Stimulated activated CD4-positive, alpha-beta T cell treated with anti-CD3 and anti-CD28 coated beads, TNF-alpha, amount 100 ng/mL, for 1 hour (primary cell): ENCODE measurements at places on chromosomes 6 and 20.

GRCh38 chr6:116400328-116400727 is 29.6 kb downstream of the DSE start:
- DNase-seq, result no peak

DNA sequence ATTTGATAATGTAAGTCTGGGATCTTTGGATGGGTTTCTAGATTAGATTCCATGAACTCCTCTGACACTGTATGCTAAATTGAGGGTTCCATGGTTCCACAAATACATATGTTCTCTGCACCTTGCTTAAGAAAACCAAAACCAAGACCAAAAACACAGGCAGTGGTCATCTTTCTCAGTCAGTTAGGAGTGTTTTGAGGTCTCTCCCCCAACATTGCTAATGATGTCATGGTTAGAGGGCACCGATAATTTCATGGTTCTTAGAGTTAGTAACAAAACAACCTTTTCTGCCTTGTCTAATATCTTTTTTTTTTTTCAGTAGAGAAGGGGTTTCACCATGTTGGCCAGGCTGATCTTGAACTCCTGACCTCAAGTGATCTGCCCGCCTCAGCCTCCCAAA is 44.5 kb downstream of the ARID1B start:
- no peak for DNase-seq

DNA sequence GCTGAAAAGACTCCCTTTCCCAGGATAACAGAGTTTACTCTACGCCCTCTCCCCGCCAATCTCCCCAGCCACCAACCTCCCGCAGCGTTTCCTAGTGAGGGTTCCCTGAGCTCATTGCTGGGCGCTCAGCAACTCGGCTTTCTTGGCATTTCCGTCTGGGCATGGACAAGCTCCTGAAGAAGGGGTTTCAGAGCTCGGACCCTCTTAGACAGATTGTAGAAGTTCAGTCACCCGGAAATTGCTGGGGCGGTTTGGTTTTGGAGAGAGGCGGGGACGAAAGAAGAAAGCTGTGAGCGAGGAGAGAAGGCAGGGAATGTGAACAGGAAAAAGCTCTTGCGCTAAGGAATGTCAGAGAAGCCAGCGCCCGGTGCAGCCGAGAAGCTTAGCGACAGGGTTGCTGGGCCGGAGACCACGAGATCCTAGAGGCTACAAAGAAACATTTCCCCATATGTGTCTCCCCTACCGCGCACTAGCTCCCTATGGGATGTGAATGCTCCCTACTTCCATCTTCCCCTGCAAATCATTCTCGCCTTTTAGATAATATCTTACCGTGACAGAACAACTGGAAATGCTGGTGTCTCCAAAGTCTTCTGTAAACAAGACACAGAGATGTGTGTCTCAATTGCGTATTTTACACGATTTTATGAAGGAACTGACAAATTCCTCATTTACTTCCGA is 15.8 kb downstream of the POM121L2 start:
- DNase-seq, result no peak

DNA sequence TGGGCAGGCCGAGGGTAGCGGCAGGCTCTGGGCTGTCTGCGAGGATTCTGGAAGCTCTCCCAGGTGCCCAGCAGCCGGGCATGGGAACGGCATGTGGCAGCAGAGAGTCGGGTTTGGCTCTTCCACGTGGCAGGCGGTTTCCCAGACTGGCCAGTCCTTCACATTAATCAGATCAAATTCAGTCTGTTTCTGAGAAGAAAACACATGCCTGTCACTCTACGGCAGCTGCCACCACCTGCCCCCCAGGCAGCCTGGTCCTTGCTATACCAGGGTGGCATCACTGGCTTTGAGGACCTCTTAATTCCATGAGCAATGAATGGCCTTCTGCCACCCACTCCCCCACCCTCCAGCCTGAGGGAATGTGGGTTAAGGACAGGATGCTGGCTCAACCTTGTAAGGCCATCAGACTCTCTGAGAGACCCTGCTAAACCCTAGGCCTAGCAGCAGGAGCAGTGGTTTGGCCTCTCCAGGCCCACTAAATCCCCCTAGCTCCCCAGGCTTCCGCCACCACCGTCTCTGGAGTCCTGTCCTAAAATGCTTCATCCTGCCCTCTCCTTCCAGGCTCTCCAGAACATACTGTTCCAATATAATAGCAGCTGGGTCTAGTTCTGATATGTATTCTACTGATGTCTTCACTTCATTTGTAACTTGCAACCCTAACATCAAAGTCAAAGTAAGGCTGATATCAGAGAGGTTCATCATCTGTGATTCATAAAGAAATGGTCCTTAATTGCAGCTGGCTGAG is 47.8 kb downstream of the PLCG1 start:
- no peak for DNase-seq

GRCh38 chr6:119314885-119315272 is 34.7 kb downstream of the MAN1A1 start:
- no peak for DNase-seq

DNA sequence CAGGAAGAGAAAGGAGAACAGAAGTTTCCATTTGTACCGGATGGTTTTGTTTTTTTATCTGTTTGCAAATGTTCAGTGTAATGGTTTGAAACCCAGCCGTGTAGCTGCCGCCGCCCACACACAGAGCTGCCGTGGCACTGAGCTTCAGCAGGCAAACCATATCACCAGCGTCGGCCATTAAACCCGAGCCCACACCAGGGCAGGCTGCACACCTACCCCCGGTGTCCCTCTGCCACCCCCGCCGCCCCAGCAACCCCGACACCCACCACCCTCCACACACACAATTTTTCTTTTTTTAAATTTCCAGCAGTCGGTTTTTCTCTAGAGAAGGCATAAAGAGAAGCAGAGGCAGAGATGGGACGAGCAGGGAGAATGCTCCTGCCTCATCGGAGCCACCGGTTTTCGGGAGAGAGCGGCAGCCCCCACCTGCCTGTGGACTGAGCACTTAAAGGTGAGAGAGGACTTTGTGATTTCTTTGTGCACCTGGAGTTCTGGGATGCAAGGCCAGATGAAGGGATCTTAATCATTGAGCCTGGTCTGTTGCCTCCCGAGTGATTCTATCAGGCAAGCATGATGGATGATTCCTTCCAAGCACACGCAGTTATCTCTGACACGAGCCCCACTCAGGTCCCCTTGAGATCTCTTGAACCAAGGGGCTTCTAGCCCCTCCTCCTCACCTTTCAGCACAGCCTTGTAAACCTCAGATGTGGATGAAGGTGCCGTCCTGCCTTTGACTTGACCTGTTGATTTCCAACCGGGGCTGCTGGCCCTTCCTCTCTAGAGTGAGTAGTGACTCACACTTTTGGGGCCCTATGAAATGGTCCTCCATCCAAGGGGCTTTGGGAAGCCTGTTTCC is 17.5 kb upstream of the ZNF831 start:
- DNase-seq, result no peak

GRCh38 chr20:11193241-11193640 is 519.4 kb upstream of the JAG1 start:
- DNase-seq, result no peak

DNA sequence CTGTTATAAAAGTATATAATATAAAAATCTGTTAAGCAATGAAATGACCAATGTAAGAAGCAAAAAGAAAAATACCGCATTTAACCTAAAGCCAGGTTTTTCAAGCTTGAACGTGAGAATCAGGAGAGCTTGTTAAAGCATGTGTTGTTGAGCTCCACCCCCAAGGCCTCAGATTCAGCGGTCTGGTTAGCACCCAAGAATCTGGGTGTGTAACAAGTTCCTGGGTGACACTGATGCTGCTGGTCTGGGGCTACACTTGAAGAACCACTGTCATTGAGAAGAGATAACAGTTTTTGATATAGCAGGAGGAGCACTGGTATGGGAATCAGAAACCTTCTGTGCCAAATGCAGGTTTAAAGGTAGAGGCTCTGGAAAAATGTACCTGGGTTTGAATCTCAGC is 154.0 kb downstream of the ID4 start:
- DNase-seq, result no peak

DNA sequence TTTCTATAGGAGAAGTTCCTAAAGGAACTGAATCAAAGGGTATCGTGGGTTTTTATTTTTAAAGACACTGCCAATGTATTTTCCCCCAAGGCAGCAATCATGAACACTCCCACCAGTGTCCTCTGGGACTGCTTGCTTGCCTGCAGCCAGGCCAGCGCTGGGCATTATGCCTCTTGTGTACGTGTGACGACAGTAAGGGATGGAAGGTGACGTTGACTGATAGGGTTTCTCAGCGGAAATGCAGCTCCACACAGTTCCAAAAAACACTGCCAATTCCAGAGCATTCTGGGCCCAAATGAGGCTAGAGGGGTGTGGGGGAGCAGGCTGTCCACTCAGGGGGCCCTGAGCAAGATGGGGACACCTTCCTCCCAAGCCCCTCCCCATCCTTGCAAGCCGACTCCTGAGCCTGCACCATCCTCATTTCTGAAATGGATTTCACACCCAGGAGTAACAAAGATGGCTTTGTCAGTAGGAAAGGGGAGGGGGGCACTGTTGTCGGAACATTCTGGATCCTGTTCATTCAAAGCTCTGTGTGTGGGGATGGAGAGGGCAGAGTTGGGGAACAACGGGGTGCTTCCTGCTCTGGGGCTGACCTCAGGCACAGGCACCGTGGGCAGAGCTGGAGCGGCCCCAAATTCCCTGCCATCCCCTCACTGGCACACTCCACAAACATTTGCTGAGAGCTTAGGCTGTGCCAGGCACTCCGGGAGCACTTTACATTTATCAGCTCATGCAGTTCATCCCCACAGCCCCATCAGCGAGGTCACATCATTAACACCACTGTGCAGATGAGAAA is 20.0 kb downstream of the PREX1 start:
- no peak for DNase-seq

- DNase-seq, result no peak
These were observed at the start of gene FILIP1 for GRCh38 chr6:75493400-75494064. FILIP1 (minus strand) TSS chr6:75493800; CDS start chr6:75414972, 78,828 bp downstream.

- no peak for DNase-seq
These were observed 116.9 kb upstream of the EMILIN3 start for GRCh38 chr20:41483553-41483930.

GRCh38 chr6:149859368-149859767 is 4.8 kb downstream of the LRP11 start:
- DNase-seq, result no peak

GRCh38 chr20:1711826-1712601 is 54.4 kb upstream of the SIRPG start:
- DNase-seq, result no peak

DNA sequence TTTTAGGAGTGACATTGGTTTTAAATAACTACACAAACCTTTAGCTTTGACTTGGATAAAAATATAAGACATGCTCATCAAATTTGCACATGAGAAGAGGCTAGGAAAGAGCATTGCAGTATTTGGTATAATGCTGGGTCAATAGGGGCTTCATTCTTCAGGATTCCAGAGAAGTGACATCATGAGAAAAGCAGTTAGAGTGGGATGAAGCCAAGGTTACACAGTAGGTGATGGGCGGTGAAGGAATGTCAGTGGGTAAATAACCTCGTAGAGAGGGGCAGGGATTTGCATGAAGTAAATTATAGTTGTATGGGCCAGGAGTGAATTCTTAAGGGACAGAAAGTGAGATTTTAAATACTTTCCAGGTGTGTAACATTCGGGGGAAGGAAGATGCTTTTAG is 216.2 kb downstream of the RFPL4B start:
- no peak for DNase-seq

GRCh38 chr6:98971303-98971702 is 23.6 kb upstream of the FBXL4 start:
- no peak for DNase-seq

DNA sequence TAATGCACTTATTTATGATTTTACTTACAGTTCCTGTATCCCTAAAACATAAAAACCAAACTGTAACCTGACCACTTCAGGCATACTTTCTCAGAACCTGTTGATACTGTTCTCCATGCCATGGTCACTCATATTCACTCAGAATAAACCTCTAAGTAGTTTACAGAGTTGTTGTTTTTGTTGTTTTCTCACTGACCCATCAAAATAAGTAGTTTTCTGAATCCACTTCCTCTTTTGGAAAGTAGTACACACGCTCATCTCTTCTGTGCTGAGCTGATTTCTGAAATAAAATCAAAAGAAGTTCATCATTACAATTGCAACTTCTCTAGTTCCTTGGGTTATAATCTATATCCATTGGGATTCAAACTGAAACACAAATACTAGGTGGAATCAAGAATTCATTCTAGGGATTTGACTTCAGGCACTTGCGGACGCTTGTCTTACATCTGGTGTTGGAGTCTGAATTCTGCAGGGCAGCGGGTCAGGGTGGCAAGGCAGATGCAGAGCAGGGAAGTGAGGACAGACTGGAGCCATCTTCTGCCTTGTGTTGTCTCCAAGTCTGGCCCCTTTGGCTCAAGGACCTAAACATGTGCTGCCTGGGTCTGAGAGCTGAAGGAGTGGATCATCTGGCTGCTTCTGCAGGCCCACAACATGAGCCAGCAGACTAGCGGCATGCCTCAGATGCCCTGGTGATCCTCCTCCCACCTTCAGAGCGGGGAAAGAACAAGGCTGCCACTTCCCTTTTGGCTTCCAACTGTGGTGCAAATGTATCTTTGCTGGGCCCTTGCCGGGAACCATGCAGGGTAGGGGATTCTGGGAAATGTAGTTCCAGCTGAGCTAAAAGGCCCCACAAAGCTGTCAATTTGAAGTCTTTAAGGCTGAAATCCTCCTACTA is 167.9 kb upstream of the MYLIP start:
- DNase-seq, result no peak
